NCI-H1930 (cell line): ENCODE measurements at places on chromosomes 5 and 9.

DNA sequence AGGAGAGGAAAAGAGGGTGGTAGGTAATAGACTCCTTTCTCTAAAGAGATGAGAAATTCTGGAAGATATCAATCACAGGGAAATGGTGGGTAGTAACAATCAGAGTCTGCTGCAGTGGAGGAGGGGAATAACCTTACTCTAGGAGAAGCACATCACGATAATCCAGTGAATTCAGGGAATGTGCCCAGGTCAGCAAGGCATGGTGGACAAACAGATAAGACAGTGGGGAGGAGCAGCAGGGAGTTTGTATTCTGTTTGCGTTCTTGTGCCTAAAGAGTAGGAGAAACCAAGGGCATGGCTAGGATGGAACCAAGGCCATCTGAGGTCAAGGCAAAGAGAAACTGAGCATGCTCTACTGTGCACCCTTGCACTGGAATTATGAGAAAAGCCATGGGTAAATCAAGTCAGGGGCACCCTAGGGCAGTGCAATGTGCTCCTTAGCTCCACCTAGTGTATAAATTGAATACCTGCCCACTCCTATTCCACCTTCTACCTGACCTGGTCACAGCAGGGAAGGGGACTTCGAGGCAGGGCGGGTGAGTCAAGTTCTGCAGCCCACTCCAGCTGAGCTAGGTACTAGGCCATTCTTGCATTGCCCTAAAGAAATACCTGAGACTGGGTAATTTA lies 31.6 kb downstream of the RETREG1 start:
- no peak for DNase-seq

DNA sequence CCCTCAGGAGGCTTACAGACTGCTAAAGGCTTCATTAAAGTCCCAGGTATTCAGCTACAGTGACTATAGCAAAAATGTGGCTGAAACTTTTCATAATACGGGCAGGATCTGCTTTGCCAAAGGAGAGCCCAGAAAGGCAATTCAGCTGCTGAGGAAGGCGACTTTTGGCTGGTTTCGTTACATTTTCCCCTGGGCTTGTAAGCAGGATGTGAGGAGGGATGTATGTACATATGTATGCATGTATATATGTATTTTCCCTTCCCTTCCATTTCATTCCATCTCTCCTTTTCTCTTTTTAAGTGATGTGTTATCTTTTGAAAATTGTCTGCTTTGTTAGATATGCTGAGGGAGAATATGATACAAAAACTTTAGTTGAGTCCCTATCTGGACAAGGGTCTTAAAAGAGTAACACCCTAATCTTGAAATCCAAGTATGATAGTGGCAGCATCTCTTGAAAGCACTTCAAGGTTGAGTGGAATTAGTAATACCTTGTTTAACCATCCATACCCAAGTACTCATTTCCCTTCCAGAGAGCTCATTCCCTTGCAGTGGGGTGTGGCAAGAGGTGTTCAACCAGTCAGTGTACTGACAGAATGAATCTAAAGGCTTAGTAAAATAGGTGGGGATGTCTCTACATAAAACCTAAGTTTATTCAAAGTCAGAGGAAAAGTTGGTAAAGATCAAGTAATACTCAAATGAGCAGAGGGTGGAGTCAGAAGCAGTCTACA lies 28.7 kb downstream of the RAD1 start:
- DNase-seq, result no peak

GRCh38 chr5:171681677-171682076 lies 103.9 kb upstream of the SMIM23 start:
- DNase-seq, result no peak

- DNase-seq, result no peak
Measured at GRCh38 chr9:37148181-37148580, 27.8 kb downstream of the ZCCHC7 start.

GRCh38 chr5:143352691-143353090 lies 50.8 kb downstream of the NR3C1 start:
- DNase-seq, result no peak

GRCh38 chr5:129459450-129459776 lies 685 bp upstream of the ADAMTS19 start:
- DNase-seq, result no peak

DNA sequence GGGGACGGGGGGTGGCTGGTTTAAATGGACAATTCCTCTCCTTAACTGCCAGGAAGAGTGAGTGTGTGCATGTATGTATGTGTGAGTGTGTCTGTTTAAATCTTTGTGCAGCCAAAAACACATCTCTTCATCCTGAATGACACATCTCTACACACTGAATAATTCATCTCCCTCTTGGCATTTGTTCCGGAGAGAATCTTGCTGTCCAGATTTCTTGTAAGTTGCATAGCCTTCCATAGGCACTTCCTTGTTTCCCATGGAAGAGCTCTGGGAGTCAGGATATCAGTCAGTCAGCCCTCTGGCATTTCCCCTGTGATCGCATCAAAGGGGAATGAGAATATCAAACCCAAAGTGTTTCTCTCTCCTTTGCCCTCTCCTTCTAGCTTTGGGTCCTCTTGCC lies 74.7 kb downstream of the WWC1 start:
- no peak for DNase-seq

DNA sequence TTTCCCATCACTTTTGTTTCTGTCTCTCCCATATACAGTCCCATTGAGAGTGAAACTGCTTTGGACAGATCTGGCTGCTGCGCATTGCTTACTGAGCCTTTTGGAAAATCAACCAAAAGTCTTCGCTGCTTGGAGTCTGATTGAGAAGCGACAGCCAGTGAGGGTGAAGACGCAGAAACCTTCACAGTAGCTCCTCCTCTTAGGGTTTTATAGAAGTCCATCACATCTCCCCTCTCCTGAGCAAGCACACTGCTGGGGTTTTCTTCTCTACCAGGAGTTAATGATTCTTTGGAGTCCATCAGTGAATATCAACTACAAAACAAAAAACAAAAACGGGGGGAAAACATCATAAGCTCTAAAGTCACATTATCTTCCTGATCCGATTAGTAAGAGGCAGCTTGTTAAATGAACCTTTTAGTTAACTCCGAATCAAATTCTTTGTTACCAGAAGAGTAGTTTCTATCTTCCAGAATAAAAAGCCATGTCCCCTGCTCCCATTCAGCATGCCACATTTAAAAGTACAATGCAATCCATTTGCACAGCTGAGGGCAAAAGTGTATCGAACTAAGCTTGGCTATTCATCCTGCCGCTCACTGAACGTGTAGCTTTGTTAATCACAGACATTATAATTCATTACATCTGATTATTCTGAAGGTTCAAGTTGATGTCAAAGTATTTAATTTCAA lies 2.8 kb downstream of the NR3C1 start:
- DNase-seq, result peak; percentile 8

- DNase-seq, result no peak
Measured at GRCh38 chr5:86465052-86465838, 152.5 kb upstream of the COX7C start.

DNA sequence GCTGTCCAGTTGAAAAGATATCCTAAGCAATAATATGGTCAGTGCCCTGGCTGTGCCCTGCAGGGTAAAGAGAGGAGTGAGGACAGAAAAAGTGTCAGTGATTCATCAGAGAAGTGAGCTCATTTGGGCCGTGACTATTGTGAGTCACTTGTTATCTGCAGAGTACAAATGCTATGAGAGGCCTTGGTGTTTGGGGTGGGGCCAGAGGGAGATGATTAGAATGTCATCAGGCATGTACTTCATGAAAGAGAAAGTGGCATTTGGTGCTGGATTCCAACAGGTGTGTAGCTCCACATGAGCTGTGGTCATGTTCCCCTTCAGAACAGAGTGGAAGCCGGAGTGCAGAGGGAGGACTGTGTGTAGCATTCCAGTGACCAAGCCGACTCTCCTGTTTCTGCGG lies 174.1 kb downstream of the KDM4C start:
- DNase-seq, result no peak

GRCh38 chr5:160462167-160462566 lies 40.5 kb downstream of the PTTG1 start:
- DNase-seq, result no peak

DNA sequence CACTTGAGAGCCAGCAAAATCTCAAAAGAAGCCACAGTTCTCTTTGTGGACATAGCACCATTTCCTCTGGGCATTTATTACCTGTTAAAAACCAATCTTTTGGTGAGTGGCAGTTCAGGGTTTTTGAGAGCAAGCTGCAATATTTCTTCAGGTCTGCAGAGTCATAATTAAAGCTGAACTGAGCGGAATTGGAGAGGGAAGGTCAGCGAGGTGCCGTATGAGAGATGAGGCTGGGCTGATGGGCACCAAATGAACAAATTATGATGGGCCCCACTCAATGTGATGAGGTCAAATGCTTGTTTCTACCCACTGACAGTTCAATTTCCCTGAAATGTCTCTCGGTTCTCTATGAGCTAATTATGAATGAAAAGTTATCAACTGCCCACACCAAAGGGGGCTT lies 231.9 kb downstream of the AP3B1 start:
- DNase-seq, result no peak

GRCh38 chr5:30413540-30413939 lies 779.9 kb upstream of the CDH6 start:
- no peak for DNase-seq

DNA sequence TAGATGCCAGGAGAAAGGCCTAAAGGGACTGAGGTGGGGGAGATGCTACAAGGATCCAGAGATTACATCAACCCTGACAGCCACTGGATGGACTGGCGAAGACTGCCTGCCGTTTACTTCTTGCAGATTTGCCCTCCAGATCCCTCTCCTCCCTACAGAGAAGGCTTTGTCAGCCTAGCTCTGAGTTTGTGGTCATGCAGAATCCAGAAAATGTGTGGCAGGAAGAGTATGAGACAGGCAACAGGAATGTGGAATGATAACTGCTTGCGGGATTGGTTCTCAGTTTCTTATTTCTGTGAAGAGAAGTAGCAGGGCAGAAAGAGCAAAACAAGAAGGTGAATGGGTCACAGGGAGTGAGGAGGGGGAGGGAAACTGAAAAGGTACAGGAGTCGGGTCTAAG lies 129.6 kb downstream of the TLE1 start:
- no peak for DNase-seq

DNA sequence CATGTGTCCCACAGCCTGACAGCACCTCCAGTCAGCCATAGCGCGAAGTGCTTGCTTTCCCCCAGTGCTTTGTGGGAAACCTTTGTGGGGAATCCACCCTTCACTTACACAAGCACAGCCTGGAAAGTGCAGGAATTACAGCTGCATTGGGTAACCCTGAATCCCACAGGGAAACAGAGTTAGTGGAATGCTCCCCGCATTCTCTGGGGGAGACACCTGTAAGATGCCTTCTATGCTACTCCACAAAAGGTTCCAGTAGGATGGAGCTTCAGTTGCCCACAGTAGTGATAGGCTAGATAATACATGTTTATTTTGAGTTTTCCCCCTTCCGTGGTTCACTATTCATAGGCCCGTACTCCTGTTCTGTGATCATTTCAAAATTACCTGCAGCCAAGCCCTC lies 60.3 kb downstream of the TLE4 start:
- DNase-seq, result no peak

GRCh38 chr5:94072116-94072515 lies 330.7 kb upstream of the POU5F2 start:
- DNase-seq, result no peak

- no peak for DNase-seq
Measured at GRCh38 chr5:139745132-139745799, 50.3 kb upstream of the PSD2 start.

GRCh38 chr9:89699646-89700045 lies 94.8 kb downstream of the GADD45G start:
- no peak for DNase-seq

DNA sequence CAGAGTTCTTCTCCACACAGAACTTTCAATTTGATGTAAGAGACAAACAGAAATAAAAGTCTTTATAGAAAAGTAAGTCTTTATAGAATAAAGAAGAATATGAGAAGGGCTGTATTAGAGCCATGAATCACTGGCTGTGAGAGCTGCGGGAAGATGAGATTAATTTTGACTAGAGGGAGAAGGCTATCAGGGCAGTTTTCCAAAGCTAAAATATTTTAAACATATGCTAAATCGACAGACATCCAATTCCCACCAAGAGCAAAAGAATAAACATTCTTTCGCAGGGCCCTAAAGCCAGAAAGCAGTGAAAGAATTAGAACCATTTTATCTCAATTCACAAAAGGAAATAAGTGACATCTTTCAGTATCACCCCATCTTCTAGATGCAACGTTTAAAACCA lies 208.3 kb upstream of the MAP3K1 start:
- DNase-seq, result no peak

DNA sequence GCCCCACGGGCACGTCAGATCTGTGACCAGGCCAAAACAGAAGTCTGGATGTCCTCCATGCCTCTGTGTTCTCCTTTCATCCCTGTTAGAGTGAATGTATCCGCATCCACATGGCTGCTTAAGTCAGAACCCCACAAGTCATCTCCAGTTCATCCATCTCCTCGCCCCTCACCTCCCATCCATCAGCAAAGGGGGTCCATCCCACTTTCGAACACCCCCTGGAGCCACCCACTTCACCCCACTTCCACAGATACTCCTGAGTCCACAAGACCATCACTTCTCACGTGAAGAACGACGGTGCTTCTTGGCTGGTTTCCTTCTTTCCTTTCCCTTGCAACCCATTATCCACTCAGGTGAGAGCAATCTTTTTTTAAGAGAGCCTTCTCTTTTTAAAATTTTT lies 3.5 kb upstream of the SPOCK1 start:
- DNase-seq, result no peak
